NCI-H1105 (cell line): ENCODE measurements at places on chromosomes 1 and 21.

DNA sequence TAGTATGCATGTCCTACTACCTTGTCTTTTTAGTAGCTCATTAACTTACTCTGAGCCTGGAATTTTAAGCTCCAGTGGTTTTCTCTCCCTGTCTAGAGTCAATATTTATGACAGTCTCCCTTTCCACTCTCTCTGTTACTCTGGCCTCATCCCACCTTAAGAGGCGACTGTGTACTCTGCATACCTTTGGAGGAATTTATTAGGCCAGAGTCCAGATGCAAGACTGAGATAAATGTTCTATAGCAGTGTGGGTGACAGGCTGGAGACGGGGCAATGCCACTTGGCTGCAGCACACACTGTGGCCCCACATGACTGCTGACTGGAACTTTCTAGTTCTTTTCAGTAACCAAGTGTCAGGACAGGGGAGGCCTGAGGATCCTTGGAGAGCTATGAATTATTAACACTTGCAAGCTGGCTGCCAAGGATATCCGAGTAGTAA is 4.1 kb upstream of the PDZK1 start:
- no peak for DNase-seq

DNA sequence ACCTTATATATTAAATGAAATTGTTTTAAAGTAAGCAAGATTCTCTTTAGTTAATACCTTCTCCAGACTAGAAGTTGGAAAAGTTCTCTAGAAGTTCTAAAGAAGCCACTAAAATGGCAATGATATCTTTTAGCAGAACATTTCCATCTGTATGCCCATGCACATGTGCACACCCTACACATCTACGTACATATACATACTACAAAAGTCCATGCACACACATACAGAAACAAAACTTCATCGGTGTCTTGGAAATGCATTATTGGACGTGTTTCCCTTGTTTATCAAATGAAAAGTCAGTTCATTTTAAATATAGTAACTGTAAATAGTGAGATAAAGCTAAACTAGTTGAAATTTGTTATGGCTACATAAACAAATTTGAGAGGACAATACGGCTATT is 114.4 kb downstream of the KCNT2 start:
- no peak for DNase-seq

- no peak for DNase-seq
Measured at GRCh38 chr1:15410884-15411245, 1.2 kb downstream of the EFHD2 start.

DNA sequence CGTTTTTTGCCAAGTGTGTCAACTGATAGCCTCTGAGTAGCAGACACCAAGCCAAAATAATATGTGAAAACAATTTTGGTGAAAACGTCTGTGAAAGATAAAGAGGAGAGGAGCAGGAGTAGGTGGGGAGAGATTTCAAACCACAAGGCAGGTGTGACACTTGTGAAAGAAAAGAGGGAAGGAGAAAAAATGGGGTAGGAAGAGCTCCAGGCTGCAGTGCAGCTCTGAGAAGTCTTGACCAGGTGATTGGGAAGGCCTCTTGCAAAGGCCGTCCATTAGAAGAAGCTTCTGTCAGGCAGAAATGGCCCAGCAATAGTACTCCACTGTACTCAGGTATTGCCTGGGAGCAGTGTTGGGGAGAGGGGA is 10.6 kb upstream of the RAVER2 start:
- DNase-seq: no peak

GRCh38 chr1:84603223-84603622 is 29.0 kb upstream of the CTBS start:
- DNase-seq: no peak

DNA sequence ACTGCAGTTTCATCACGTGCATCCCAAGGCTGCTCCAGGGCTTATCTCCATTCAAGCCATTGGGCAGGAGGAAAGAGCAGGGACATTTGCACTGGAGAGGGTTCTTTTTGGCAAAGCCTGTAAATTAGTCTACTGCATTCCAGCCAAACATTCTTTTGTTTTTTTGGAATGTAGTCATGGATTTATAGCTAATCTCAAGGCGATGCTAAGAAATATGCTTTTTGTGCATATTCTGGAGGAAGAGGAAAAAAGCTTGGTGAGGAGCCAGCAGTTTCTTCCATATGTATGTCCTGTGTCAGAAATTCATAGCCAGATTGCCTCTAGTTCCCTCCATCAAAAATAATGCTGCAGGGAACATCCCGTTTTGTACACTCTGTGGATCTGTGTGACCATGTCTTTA is 221.4 kb downstream of the BACH1 start:
- no peak for DNase-seq

GRCh38 chr21:34511787-34512455 is at the start of gene KCNE1:
TSS of gene KCNE1 (minus strand) at chr21:34512210. CDS start at chr21:34449634, 62,576 bp downstream.
- no peak for DNase-seq

DNA sequence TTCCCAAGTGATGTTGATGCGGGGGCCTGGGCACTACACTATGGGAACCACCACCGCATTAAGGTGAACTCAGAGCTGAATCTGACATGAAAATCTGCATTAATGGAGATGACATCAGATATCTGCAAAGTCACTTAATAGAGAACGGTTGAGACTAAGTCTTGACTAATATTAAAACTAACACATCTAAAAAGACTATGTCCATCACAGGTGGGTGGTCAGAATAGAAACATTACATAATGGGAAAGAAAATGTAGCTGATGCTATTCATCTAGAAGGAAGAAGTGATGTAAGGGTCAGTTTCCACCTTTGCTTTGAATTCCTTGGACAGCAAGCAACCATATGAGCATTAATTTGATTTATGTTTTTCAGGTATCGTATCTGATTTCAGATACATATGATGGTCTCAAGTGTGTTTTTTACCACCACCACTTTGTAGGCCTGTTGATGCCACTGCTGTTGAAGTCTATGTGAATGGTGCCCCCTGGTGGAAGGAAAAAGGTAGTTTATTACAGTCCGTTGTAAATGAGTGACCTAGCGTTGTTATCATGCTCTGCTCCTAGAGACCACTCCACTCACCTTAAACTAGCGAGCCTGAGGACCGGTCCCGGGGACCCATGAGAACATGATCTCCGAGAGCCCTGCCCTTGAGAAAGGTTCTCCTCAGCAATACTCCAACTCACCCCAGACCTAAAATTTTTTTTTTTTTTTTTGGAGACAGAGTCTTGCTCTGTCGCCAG is 73.5 kb downstream of the BACH1 start:
- DNase-seq: peak; percentile 61

GRCh38 chr1:108955111-108955510 is 8.2 kb downstream of the CLCC1 start:
- no peak for DNase-seq

- peak; percentile 61 for DNase-seq
Measured at GRCh38 chr1:18820791-18821641, 38.4 kb downstream of the TAS1R2 start.

DNA sequence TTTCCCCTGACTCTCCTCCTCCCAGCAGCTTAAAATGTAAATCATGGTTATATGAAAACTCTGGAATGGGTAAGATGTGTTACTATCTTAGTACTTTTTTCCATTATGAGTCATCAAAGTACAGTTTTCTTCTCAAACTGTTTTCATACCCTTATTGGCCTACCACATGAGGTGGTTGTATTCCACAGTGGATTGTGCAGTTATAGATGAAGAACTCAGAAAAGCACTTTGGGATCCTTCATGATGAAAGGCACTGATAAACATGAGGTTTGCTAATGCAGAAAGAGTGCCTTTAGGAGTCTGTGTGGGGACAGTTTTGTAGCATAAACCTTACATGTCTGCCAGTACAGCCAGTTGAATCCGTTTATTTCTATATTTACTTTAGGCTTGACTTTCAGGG is 32.0 kb upstream of the MYOCOS start:
- no peak for DNase-seq

- no peak for DNase-seq
Measured at GRCh38 chr1:183880531-183881243, 75.8 kb downstream of the RGL1 start.

- no peak for DNase-seq
Measured at GRCh38 chr1:236821091-236821627, 26.1 kb downstream of the MTR start.

- no peak for DNase-seq
Measured at GRCh38 chr1:192807211-192808162, 1.4 kb upstream of the RGS2 start.

DNA sequence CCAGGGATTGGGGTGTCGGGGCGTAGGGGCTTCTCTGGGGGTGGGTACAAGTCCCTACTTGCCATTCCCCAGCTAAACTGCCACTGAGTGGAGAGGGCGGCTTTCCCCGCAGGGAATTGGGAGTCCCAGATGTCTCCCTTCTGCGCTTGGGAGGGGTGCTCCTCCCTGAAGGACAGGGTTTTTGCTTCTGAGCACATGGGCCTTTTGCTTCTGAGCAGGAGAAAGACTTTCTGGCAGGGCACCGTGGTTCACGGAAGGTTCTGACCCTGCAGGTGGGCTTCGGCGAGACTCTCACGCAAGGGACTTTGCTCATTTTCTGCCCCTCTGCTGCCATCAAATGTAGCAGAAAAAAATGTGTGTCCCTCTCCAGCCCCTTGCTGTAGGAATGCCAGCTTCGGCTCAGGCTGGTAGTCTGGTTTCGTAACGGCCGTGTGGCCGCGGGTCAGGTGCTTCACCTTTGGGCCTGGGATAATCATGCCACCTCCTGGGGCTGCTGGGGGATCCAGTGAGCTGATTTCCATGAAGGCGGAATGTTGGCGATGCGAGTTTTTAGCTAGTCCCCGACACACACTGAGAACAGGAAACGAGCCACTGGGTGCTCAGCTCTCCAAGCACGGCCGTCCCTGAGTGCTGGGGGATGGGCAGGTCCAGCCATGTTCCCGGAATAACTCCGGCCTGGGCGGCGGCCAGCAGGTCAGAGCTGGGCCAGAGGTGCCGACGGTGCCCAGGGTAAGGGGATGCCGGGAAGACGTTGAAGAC is 364.0 kb downstream of the CAMTA1 start:
- DNase-seq: no peak

- DNase-seq: no peak
Measured at GRCh38 chr1:213284626-213285025, 233.6 kb downstream of the RPS6KC1 start.
